NCI-H187 treated with DMSO at 0.1 percent for 48 hours (cell line): ENCODE measurements at places on chromosomes 3 and 15.

DNA sequence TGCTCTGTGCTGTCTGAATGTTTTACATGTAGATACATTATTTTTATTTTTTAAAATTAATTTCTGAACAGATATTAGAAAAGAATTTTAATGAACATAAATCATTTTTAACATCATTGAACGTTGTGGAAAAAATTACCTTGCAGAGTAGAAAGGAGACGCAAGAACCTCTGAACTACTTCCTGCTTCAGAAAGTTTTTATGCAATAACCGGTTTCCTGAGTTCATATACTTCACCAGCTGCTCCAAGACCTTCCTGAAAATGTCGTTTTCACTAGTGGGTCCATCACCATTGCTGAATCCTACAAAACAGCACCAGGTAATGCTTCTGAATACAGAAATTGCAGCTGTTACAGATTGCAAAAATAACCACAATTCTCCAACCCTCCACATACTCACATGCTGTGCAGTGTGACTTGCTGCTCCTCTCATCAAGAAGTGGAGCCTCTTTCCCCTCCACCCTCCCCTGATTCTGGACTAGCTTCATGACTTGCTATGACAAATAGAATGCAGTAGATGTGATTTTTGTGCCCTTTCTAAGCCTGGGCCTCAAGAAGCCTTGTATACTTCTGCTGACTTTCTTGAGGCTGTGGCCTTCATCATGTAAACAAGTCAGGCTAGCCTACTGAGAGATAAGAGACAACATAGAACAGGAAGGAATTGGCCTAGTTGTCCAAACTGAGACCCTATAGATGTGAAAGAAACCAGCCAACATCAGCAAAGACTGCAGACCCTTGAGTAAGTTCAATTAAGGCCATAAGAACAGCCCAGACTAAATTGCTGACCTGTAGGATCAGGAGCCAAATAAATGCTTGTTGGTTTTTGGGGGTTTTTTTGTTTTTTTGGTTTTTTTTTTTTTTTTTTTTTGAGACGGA is 80.4 kb downstream of the TRANK1 start:
- DNase-seq, result no peak

GRCh38 chr3:16444344-16444743 is 69.2 kb downstream of the RFTN1 start:
- no peak for DNase-seq

DNA sequence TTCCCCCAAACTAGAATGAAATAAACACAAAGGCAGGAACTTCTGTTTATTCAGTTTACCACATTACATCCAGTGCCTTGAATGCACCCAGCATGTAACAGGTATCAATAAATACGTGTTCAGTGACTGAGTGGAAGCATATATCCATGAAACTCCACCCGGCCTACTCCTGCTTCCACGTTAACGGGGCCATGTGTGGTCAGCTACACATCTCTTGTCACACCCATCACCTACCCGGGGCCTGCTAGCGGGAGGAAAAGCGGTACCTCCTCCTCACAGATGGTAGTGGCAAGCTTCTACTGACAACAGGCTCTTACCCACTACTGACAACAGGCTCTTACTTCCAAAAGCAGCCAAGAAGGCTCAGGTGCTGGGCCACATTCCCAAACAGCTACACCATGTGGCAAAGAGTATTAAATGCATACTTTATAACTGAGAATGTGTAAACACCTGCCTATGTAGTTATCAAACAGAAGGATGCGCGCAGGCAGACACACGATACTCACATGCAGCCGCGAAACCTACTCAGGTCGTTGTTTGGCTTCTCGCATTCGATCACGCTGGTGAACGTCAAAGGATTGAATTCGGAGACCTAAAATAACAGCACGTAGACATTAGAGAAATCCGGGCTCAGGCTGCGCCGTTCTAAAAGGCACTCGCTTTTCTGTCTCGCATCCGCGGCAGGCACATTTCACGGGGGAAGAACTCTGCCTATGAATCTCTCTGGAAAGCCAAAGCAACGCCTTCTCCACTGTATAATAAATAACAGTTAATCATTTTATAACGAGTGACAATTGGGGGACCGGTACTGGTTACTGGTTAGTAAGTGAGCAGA is 127.4 kb downstream of the ATP10A start:
- DNase-seq, result no peak

DNA sequence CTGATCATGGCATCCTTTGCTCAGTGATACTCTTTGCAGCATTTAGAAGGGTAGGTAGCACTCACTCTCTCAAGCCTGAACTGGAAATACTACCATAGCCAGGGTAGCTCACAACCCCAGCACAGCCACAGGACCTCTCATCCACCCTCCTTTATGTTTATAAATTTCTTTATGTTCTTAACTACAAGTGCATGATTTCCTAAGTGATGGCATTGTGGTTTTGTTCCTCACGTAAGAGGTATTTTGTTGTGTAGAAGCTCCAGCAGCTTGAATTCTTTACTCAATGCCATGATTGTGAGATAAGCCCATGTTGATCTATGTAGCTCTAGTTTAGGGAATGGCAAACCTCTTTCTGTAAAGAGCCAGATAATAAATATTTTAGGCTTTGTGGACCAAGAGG is 7.9 kb upstream of the RTP3 start:
- DNase-seq, result no peak

GRCh38 chr15:93150910-93151881 is 62.2 kb upstream of the RGMA start:
- DNase-seq, result no peak

GRCh38 chr15:74831813-74832495 is 5.5 kb downstream of the CPLX3 start:
- DNase-seq, result no peak

- no peak for DNase-seq
These were observed 56.5 kb downstream of the GHSR start for GRCh38 chr3:172391592-172392302.

DNA sequence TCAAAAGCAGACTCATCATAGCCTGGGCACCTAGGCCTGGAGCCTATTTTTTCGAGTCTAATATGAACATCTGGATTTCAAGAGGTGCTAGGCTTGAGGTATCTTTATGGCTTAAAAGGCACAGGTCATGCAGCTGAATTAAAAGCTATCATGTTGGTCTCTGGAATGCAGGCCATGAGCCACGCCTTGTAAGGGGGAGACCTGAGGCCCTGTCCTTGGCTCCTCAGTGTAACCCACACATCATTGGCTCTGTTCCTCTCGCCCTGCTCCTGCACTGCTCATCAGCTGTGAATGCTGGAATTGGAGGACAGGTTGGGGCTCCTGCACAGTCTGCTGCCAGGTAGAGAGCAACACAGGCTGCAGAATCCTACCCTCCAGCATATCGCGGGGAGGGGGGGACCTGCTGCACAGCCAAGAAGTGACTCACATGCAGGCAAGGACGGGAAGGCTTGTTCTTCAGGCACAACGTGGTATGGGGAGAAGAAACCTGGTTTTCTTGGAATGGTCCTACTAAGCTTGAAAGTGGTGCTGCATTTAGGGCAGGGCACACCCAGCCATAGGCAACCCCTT is 146.0 kb downstream of the CHST2 start:
- DNase-seq, result no peak

- DNase-seq, result no peak
These were observed 27.0 kb downstream of the VIPR1 start for GRCh38 chr3:42529468-42529867.
